ENCODE measurements at places on chromosomes 2 and 18.

GRCh38 chr18:56139372-56139771 is 499.0 kb downstream of the TXNL1 start:
- no peak for DNase-seq

DNA sequence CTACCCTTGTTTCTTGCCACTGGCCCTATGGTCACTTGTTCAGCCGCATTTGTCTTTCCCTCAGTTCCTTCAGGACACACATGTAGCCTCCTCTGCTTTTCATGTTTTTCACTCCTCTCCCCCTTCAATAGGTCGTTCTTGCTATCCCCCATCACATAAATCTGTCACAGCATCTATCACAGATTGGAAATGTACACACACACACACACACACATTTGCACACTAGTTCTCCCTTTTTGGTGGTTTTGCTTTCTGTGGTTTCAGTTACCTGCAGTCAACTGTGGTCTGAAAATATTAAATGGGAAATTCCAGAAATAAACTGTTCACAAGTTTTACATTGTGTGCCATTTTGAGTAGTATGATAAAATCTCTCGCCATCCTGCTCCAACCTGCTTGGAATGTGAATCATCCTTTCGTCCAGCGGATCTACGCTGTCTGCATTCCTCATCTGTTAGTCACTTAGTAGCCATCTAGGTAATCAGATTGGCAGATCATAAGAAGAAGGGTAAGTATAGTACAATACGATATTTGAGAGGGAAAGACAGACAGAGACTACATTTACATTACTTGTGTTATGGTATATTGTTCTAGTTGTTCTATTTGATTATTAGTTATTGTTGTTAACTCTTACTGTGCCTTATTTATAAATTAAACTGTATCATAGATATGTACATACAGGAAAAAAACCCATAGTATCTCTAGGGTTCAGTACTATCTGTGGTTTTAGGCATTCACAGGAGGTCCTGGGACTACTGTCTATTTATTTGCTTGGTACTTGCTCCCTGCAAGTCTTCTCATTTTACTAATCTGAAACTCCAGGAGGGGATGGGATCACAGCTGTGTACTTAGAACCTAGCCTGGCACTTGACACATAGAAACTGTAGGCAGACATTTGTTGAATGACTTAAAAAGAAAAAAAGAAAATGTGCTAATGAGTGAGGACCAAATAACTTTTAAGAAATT is 86.1 kb upstream of the PNPT1 start:
- no peak for DNase-seq

DNA sequence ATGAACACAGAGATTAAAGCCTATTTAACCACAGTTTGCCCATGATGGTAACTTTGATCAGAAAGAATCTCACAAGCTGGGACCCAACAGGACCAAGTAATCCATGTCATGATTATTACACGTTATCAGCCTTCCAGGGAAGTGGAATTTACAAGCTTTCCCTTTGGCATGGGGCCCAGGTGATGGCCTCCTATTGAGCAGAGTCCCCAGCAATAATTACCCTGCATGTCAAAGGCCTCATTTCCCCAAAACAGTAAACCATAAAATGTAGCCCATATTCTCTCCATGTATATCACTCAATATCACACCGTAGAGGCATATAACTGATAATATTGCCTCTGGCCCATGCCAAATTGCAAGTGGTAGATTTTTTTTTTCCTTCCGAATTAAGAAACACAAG is 38.9 kb downstream of the PRKRA start:
- no peak for DNase-seq

DNA sequence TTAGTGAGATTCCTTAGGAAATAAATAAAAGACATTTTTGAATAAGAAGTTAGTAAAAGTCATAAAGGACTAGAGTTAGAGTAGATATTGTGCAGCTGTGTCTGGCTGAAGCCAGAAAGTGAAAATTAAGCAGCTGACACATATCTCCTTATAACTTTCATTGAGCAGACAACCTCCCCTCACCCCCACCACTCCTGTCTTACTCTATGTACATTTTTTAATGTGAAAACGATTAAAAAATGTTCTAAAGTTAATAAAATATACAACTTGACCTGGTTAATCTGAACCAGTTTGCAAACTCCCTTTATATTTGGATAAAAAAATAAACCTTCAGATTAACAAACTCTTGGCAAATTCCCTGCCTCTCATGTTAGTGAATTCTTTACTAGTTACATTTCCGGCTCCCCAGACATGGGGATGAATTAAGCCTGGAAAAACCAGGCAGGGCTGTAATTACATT is 462.8 kb downstream of the MEIS1 start:
- no peak for DNase-seq

DNA sequence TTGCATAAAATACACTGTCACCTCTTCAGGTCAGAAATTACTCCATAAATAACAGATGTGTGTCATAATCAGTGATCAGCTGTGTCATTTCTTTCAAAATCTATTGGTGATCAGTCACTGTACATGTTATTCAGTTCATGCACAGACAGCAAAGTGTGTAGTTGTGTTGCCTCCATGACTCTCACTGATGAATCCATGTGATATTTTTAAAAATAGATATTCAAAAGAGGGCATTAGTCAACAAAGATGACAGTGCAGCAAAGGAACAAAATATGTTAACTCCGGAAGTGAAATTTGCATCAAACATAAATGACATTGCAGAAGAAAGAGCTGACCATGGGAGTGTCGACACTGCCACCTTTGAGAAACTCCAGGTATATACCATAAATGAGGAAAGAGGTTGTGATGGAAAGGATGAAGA is 17.1 kb upstream of the MCM6 start:
- DNase-seq: no peak

- no peak for DNase-seq
These were observed 207.7 kb downstream of the BCL2 start for GRCh38 chr18:63111671-63112402.

- DNase-seq: no peak
These were observed 510.3 kb upstream of the CHAC2 start for GRCh38 chr2:53257287-53257686.

DNA sequence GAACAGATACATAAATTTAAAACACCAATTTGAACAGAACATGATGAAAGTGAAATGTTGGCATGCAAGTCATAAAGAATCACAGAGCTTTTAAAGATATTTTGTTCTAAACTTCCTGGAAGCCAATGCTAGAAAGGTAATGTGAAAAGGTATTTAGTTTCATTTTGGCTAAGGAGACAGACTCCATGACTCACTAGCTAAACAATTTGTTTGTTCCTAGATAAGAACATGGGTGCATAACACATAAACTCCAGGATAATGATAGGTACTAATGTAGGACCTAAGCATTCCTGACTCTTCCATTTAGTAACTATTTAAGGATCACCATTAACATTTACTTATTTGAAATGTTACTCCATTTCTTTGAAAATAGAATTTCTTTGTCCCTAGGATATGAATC is 292.5 kb upstream of the CNTNAP5 start:
- DNase-seq: no peak

DNA sequence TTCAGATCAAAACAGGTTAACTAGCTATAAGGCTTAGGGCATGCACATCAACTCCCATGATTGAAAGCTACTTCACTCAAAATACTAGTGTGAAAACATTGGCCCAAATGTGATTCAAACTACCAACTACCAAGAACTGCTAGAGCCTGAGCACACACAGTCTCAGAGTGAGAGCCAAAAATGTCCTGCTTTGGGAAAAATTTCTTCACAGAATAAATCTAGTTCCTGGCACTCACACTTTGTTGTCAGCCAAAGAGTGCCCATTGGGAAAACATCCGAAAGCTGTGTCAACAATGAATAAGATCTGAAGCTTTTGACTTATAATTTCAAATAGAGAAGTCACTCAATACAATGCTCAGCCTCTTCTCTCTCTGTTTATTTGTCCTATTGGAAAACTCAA is 182.7 kb downstream of the LRATD1 start:
- no peak for DNase-seq

GRCh38 chr18:6666012-6666685 is 63.4 kb upstream of the ARHGAP28 start:
- DNase-seq: no peak

DNA sequence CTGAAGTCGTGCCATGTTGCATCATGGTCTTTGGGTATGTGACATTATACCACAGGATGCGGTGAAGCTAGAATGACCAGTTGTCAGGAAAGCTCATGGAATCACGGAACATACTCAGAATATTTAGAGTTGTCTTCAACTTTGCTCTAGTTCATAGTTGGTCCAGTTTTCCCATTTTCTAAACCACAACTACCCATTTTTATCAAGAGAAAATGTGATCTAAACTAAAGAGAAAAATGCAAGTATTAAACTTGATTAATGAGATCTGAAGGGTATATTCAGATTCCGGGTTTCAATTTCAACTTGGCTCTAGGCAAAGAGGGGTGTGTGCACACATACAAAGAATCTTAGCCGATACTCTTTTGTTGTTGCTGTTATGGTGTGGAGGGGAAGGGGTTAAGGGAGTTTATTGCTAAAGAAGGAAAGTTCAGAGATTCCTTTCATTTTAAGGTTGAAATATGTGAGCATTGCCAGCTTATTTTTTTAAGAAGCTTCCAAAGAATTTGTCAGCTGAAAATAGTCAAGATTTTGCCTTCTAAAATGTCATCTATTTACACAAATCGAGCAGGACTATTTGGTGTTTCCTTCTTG is 516.6 kb upstream of the ZEB2 start:
- no peak for DNase-seq

- no peak for DNase-seq
These were observed 5.6 kb downstream of the IDH1 start for GRCh38 chr2:208249296-208249695.

DNA sequence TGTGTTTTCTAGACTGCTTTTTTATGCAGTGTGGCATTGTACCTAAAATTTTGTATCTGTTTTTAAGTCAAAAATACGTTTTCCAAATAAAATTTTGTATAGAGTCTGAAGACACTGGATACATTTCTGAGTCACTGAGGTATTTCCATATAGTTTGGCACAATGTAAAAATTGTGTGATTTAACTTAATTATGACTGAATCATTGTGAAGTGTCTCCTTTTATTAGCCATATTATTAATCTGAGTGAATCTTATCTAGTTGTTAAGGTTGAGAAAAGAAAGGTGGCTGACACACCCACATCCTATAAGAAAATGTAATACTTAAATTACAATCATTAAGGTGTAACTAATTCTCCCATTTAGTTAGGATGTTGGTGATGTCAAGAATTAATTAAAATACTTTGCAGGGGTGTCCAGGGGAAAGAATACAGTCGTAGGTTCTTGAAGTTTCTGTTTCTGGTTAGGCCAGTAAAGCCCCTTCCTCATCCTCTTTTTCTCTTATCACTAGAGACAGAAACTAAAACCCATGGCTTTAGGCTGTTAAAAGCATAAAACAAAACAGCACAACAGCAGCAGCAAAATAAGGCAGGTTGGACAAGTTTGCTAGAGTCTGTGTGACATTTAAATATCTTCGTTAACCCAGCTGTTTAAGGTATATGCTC is 71.6 kb downstream of the UBE2E3 start:
- DNase-seq: no peak

DNA sequence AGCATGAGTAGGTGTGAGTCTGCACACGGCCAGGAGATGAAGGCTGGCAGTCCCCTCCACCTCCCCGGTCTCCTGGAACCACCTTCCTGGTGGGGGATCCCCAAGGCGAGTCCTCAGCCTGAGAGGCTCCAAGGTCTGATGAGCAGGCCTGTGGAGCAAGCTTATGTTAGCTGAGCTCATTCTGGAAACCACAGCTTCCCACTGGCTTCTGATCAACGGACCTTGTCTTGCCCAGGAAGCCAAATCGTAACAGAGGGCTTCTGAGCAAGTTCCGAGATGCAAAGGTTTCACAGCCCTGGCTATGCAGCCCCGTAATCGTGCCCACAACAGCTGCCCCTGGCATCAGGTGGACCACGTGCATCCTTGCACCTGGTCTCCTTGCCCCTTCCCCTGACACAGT is 28.8 kb upstream of the GPR55 start:
- DNase-seq: no peak

GRCh38 chr2:28588292-28588670 is 92.4 kb downstream of the PLB1 start:
- no peak for DNase-seq

DNA sequence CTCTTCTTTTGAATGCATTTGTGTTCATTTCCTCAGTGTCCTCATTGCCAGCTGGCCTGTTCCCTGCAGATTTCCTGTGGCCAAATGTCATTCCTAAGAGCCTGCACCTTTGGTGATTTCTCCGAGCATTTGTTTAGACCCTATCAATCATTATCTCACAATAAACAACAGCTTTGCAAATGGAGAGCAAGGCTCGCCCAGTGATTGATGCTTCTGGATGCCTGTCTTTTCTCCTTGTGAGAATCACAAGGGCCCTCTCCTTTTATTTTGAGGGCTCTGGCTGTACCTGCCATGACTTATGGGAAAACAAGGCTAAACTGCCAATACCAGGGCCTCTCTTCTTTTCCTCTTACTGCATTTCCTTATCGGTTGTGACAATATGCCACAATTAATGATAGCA is 1454.4 kb upstream of the CELF4 start:
- peak; percentile 67 for DNase-seq

- DNase-seq: no peak
These were observed 10.2 kb downstream of the INSIG2 start for GRCh38 chr2:118098307-118099030.

GRCh38 chr18:74229005-74229404 is 62.8 kb downstream of the CYB5A start:
- no peak for DNase-seq

DNA sequence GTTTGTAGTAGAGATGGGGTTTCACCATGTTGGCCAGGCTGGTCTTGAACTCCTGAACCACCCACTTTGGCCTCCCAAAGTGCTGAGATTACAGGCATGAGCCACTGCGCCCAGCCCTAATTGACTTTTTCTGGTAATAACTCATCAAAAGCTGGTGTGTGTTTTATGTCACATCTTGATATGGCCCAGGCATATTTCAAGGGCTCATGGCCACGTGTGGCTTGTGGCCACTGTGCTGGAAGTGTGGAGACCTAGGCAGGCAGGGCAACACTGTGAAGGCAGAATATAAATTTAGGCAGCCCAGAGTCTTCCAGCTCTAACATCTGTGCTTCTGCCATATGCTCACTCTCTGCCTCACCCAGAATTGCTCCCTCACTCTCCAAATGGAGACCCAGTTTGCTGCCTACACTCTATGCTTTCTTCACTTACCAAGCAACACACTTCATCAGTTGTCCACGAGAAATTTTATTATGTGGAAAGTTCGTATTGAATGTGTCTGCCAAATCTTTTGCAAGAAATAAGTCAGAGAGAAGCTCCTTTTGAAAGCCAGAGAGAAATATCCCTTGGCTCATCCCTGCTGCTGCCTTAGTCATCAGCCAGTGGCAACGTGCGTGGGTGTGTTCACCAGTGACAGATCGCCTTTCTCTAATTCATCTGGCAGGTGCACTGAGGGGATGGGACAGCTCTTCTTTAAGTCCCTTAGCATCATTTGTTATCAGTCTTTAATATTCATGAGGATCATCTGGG is 129.4 kb upstream of the CXCR4 start:
- DNase-seq: no peak
